Breast epithelium (tissue), 4 donors: ENCODE measurements at places on chromosomes 12 and 14.

DNA sequence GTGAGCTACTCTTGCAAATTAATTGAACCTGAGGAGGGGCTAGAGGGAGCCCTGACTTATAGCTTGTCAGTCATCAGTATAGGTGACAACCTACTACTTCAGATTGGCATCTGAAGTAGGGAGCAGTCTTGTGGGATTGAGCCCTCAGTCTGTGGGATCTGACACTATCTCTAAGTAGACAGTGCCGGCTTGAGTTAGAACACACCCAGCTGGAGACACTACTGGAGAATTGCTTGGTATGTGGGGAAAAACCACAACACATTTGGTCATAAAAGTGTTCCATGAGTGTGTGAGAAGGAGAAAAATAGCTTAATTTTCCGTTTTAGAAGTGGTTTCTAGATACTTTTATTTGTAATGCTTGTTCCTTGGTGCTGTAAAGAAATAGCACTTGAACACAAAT is 30.5 kb upstream of the DDHD1 start:
- DNase-seq = no peak

GRCh38 chr14:91649930-91650329 is 82.0 kb downstream of the CATSPERB start:
- no peak for DNase-seq

DNA sequence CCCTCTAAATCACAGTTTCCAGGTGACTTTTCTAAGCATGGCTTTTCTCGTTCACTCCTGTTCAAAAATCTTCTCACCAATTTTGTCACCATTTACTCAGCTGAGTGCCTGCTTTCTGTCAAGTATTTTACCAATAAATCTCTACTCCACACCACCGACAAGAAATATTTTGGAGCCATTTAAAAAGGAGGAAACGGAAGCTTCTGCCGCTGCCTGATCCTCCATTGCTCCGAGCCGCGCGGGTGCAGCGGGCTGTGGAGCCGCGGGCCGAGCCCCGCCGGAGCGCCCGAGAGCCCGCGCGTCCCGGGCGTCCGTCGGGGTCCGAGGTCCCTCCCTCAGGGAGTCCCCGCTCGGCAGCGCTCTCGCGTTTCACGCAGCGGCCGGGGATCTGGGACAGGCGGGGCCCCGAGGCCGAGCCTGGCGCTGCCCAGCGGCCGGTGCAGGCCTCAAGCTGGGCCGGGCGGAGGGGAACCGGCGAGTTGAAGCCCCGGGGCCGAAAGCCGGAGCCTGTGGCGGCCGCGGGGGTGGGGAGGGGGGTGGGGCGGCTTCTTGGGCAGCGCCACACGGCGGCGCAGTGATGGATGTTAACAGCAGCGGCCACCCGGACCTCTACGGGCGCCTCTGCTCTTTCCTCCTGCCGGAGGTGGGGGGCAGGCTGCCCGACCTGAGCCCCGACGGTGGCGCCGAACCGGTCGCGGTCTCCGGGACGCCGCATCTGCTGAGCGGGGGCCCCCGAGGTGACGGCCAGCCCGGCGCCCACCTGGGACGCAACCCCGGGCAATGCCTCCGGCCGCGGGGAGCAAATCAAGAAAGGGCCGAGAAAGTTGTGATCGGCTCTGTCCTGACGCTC is 1.1 kb upstream of the HEBP1 start:
- no peak for DNase-seq

DNA sequence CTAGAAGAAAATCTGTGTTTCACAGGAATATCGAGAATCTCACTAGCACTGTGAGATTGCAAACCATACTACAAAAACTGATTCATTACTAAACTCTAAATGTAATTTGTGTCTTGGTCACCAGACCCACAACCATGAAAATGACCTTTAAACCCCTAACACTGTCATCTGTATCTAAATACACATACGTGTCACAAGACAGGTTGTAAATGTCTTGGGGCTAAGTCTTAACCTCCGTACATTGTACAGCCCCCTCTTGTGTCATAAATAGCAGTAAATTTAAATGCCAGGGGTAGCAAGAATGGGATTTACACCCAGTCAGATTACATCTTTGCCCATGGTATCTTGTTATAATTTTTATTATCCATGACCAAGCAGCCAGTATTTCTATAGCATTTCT is 117.3 kb downstream of the GPR135 start:
- DNase-seq = no peak

DNA sequence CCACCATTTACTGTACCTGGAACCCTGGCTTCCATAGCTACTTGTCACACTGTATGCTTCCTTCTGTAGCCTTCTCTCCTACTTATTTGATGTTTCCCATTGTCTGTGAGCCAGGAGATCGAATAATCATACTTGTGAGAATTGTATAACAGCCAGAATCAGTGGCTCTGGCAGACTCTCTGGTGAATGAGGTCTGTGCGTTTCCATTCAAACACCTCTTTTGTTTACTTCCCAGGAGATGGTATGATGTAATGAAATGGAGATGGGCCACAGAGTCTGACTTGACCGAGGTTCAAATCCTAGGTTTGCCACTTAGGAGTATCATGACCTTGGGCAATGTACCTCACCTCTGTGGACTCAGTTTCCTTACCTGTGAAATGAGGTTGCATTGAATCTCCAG is 35.7 kb upstream of the CLMN start:
- DNase-seq = no peak

DNA sequence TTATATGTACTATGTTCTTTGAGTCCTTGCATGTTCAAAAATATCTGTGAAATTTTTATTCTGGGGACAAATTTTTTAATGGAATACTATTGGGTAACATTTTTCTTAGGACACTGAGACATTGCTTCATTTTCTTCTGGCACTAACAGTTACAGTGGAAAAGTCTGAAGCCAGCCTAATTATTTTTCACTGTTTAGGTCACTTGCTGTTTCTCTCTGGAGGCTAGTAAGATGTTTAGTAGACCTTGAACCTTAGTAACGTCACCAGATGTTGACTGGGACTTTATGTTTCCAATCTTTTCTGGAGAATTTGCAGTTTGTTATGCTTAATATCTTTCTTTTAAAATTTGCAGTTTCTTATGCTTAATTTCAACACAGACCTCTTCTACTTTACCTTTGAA is 12.3 kb upstream of the EPYC start:
- DNase-seq = no peak

DNA sequence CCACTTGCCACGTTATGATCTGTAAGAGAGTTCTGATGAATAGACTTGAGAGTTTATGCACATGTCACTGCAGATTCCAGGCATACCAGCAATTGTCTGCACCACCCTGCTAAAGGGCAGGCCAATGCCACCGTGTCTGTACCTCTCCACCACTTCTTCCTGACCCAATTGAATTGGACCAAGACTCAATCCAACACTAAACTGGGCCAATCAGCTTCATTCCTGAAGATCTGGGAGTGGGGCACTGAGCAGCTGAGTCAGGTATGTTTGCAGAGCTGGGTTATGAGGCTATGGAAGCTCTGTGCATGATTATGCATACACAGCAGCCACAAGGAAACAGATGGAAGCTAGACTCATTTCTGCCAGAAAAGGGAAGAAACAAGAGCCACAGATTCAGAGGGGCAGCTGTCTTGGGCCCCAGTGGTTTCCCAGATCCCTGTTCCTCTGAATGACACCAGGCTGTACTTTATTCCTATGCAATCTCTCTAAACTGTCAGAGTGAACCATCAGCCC is 28.0 kb downstream of the DAO start:
- DNase-seq = no peak

DNA sequence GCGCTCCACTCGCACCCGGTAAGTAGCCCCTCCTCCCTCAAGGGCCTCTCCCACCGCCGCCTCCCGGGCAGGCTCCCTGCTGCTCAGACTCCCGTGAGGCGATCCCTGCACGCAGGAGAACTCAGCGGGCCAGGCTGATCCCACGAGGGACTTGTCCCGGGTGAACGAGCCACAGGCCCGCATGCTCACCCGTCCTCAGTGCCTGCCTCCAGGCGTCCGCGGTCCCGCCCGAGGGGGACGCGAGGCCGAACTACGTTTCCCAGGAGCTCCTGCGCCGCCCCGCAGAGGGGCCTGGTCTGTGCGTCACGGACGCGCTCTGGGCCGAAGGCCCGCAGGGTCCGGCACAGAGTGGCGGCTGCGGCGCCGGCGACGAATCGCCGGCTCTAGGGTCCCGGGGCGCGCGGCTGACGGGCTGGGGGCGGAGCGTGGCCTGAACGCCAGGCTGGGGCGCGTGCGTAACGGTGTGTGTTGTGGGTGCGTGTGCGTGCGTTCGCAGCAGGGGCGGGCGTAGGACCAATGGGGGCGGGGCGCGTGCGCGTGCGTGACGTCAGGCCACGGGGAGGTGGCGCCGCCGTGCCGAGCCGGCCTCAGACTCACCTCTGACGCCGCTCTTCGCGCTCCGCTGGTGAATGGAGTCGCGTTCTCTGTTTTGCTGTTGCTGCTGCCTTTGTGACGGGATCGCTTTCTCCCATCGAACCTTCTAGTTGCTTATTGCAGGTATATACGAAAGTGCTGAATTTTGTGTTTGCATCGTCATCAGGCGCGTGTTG is at the start of the genes ZNF10 and ZNF891:
TSS of gene ZNF10 (plus strand) at position 590 of the 770 bp plus-strand sequence. CDS start 13,866 bp downstream, outside the sequence.
TSS of gene ZNF891 (minus strand) at position 237 of the 770 bp plus-strand sequence. CDS start 8,356 bp downstream, outside the sequence.
- peak; percentile 93 for DNase-seq

- no peak for DNase-seq
Observed at GRCh38 chr12:69755302-69755701, 16.6 kb downstream of the RAB3IP start.

- no peak for DNase-seq
Observed at GRCh38 chr12:110741341-110742095, 1.2 kb downstream of the PPP1CC start.

DNA sequence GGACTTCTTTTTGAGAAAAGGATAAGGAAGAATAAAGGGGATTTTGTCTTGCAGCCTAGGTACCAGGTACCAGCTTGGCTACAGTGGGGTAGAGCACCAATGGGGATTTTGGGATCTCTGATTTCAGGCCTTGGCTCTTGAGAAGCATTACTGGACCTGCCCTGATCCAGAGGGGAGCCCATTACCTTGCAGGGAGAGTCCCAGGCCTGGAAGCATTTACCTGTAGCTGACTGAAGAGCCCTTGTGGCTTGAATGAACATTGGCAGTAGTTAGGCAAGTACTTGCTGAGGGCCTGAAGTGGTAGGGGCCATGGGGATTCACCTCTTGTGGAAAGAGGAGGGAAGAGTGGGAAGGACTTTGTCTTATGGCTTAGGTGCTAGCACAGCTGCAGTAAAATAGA is 308.2 kb upstream of the FBXO33 start:
- no peak for DNase-seq

DNA sequence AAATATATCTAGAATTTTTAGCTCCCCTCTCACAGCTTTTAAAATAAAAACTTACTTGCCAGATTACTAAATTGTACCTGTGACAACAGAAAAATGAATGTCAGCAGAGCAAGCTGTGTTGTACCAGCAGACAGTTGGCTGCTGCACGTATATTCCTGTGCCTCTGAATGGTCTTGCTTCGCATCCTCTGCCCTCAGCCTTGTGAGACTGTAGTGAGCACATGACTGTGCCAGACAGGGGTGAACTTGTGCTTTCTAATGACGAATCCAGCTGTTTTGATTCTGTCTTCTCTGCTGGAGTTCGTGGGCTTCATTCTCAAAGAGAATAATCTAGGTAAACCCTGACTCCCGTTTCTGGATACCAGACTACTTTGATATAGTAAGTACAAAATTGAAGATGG is 58.3 kb upstream of the FRMD6 start:
- DNase-seq = no peak

GRCh38 chr12:8852119-8852518 is 29.7 kb downstream of the A2ML1 start:
- DNase-seq = no peak
